ENCODE measurements at places on chromosomes 3 and 15.

DNA sequence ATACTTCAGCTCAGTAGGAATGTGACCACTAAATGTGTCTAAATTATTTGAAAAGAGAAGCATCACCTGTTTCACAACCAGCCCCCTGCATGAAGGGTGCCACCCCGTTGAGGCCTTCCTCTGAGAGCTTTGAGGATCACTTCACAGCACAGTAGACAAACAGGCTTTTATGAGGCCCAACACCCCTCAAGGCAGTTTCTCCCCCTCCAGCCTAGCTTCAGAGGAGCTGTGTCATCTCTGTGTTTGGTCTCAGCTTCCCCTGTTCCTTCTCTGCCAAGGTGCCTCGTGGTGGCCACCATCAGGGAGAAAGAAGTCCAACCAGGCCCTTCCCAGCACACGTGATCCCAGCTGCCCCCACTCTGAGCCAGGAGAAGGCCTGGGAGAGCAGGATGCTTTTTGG, 21.6 kb upstream of the DUSP7 start:
- no peak for DNase-seq

DNA sequence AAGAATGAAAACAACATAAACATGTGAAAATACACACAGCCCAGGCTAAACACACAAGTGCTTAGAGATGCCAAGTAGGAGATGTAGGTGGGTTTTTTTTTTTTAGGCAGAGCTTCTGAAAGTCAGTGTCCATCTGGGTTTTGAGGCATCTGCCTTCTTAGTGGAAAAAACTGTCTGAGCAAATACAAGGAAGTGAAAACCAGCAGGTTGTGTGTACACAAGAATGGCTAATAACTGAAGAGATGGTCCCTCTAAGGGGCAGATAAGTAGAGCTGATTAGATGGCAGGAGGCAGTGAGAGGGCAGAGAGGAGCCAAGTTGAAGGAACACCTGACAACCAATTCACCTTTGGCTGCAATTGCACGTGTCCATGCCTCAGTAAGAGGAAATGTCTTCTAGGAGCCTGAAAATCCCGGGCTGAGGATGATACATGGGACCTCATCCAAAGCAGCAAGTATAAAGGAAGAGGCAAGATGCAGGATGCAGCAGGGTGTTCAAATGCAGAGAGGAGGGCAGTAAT, 34.9 kb downstream of the CYP19A1 start:
- no peak for DNase-seq

GRCh38 chr3:179184826-179185225, 36.7 kb downstream of the PIK3CA start:
- DNase-seq: no peak

- DNase-seq: no peak
Measured at GRCh38 chr3:89113344-89113743, 5.9 kb downstream of the EPHA3 start.

DNA sequence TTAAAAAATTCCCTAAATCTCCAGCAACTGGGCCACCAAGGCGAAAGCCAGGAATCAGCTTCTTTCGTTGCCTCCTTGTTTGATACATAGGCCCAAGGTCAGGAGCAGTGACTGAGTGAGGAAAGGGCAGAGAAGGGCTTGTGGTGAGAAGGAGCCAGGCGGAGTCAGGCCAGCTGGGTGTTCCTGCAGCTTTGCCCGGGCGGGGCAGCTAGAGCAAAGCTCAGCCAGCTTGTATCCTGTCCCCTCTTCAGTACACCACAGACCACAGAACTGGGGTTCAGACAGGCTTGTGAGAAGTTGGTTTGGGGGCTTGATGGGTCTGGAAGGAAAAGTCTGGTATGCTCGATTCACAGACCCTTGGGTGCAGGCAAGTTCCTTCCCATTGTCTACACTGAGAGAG, 52.6 kb downstream of the CCK start:
- no peak for DNase-seq

DNA sequence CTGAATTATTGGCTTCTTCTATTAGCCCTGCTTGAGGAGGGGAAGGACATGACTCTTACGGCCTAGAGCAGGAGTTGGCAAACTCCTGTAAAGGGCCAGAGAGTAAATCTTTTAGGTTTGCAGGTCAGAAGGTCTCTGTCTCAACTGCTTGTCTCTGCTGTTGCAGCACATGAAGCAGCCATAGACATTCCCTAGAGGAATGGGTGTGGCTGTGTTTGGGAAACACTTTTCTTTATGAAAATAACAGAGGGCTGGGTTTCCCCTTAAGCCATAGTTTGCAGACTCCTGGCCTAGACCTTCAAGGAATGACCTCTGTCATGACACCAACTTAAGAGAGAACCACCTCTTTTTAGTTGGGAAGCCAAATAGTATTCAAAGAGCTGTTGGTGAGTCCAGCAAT, 10.3 kb downstream of the TRAK1 start:
- DNase-seq: no peak

Data from effector CD8-positive, alpha-beta T cell (primary cell).